Stimulated activated CD8-positive, alpha-beta memory T cell treated with anti-CD3 and anti-CD28 coated beads, Interleukin-7, amount 100 ng/mL, for 48 hours (primary cell): ENCODE measurements at places on chromosomes 3 and 15.

- no peak for DNase-seq
These were observed 518 bp downstream of the OXSR1 start for GRCh38 chr3:38165722-38166387.

DNA sequence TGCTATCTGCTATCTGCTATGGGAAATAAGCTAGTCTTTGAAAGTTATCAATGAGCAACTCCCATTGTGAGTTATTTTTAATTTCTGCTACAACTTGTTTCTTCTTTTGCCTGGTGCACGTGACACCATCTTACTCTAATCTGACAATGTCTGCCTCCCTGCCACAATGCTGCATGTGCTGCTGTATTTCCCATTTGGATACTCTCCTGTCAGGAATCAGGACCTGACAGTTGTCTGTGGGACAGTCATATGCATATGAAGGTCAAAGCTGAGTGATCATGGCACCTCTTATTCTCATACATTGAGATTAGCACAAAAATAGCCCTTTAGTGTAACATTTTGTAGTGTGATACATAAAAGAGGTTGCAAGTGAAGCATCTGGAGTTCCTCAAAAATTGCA lies 45.8 kb downstream of the HMG20A start:
- DNase-seq: no peak

DNA sequence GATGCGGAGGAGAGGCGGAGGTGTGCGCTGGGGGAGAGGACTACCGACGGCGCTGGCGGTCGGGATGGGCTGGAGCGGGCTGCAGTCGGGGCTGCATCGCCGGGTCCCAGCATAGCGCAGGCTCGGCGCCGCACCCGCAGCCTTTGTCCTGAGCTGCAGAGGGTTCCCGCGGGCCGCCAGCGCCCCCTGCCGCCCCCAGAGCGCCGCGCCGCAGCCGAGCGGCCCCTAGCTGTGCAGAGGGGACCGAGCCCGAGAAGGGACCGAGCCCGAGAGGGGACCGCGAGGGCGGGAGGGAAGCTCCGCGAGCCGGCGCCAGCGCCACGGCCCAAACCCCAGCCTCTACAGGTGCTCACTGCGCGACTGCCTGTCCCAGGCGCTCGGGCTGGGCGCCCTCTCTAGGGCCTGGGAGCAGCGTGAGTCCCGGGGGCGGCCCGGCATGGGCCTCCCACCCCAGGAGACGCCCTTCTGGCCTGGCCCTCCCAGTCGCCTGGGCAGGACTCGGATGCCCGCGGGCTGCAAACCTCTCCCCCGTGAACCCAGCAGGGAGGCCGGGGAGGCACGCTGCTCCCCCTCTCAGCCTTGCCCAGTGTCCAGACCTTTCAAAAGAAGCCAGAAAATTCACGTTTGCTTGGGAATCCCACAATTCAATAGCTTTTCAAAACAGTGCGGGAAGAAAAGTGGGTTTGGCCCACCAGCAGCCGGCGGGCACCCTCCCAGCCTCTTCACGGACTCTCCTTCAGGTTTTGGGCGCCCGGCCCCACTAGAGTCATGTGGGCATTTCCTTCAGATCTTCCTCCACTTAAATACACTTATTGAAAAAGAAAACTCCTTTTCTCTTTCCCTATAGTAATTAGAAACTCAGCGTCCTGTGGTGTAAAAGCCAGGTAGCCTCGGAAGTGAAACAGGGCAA lies 134.7 kb downstream of the TPRA1 start:
- peak; percentile 47 for DNase-seq

DNA sequence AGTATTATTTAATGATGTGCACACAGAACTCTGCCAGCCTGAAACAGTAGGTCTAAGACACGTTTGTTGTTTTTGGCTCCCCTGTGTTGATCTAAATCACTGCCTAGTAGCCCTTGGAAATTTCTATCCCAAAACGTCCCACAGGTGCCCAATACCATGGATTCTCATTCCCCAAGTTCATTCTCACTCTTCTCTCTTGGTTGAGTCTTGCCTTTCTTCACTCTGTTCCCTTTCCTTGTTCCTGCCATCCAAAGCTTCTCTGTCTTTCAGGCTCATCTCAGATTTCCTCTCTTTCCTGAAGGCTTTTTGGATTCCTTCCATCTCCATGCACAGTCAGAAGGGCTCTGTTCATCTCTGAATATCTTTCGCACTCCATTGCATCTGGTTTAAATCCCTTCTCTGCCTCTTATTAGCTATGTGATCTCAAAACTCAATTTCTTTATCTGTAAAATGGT lies 54.2 kb downstream of the PPARG start:
- DNase-seq: no peak

- DNase-seq: no peak
These were observed 40.7 kb downstream of the GLCE start for GRCh38 chr15:69200832-69201745.
